ENCODE measurements at places on chromosomes 2 and 18.

GRCh38 chr2:225637259-225637658 is 237.7 kb downstream of the NYAP2 start:
- DNase-seq: no peak

DNA sequence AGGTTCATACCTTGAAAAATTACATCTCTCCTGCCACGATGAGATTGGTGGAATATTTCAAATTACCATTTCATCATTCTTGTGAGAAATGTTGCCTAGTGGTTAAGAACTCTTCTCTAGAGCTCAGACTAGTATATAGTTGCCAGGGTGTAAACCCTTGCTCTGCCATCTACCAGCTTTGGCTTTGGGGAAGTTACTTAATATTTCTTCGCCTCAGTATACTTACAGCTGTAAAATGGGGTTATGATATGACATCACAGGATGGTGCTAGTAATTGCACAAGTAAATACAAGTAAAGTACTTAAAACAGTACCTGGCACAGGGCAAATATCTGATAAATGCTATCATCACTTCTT is 1.5 kb downstream of the SPOPL start:
- DNase-seq: no peak

DNA sequence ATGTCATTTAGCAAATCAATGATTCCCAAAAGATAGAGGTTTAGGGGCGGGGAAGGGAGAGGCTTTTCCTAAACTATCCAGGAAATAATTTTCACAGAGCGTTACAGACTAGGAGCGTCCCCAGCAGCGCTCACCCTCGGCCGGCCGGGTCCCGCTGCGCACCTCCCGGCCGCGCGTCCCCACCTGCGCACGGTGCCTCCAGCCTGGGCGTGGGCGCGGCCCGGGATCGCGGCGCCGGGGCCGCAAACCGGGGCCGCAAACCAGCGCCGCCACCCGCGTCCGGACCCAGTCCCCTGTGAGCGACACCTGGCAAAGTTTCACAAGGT is 684 bp upstream of the ZCCHC2 start:
- DNase-seq: no peak

DNA sequence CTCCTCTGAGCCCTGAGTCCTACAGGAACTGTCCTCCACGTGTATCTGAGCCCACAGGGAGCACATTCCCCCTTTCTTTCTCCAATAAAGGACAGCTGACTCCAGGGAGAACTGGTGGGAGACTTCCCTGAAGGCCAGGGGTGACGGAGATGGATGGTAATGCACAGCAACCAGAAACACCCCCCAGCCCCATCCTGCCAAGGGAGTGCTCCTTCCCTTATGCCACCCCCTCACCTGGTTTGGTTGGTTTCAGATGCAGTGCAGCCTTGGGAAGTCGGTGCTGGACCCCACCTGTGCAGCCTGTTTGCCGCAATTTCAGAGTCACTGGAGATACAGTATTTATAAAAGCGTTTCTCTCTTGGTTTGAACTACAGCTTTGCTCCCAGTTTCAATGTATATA is 24.0 kb downstream of the GPR55 start:
- no peak for DNase-seq

DNA sequence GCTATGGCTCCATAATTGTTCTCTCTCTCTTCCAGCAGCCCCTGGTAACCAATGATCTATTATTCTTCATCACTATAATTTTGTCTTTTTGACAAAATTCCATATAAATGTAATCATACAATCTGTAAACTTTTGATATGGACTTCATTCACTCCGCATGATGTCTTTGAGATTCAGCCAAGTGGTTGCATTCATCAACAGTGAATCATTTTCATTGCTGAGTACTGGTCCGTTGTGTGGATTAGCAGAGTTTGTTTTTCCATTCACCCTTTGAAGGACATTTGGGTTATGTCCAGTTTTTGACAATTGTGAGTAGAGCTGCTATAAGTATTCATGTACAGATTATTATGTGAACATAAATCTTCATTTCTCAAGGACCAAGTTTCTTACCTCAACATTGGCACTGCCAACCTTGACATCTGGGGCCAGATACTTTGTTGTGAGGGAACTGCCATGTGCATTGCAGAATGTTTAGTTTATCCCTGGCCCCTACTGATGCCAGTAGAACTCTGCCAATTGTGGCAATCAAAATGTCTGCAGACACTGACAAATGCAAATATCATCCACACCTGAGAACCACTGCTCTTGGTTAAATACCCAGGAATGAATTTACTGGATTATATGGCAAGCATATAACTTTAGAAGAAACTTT is 48.4 kb upstream of the BCL2L11 start:
- DNase-seq: no peak

GRCh38 chr2:127183771-127184170 is 36.3 kb downstream of the CYP27C1 start:
- no peak for DNase-seq

- no peak for DNase-seq
These were observed 5.0 kb upstream of the ATP6V1B1 start for GRCh38 chr2:70930371-70931329.

- peak; percentile 64 for DNase-seq
These were observed 8.8 kb downstream of the RTP5 start for GRCh38 chr2:241877989-241878970.

- DNase-seq: no peak
These were observed 74.6 kb upstream of the FAM117B start for GRCh38 chr2:202560200-202560599.

DNA sequence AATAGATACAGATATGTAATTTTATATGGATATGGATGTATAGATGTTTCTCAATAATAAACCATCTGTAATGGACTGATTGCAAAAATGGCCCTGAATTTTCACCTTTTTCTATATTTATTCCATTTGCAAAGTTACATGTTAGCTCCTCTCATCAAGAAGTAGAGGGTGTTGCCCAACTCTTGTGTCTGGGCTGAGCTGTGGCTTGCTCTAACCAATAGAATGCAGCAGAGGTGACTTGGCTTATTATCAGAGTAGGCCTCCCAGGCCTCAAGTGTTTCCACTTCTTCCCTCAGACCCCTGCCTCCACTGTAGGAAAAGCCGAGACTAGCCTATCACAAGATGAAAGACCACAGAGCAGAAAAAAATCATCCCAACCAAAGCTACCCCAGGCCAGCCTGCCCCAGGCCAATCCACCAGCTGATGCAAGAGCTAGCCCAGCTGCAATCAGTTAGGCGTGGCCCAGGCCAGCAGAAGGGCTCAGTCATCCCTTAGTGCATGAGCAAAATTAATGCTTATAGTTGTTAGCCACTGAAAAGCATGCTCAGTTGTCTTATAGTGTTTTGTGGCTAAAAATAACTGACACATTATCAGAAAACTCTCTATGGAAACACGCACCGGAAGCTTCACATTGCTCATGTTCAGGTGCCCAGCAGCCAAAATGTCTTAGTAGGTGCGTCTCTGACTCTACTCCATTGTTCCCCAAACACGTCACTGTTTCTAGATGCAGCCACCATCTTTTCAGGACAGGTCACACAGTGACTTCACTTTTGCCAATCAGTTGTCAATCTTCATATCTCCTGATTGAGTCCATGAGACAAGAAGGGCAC is 464.0 kb downstream of the FBXO15 start:
- DNase-seq: no peak

DNA sequence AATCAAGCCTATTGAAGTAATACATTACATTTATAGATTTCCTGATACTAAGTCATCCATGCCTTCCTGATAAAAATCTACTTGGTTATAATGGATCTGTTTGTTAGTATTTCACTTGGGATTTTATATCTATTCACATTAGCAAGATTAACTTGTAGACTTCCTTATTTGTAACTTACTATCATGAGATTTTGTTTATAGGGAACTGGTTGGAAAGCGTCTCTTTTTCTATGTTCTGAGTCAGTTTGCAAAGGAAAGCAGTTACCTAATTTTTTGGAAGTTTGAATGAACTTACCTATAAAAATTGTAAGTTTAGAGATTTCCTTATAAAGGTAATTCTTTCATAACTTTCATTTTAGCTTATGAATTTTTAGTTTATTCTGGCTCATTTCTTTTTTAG is 141.4 kb downstream of the SMAD7 start:
- DNase-seq: no peak

- DNase-seq: no peak
These were observed 133.9 kb upstream of the ARL4C start for GRCh38 chr2:234630801-234631261.

GRCh38 chr2:88048541-88048940 is 7.0 kb downstream of the KRCC1 start:
- no peak for DNase-seq

GRCh38 chr2:174224665-174225288 is 23.6 kb downstream of the OLA1 start:
- no peak for DNase-seq

DNA sequence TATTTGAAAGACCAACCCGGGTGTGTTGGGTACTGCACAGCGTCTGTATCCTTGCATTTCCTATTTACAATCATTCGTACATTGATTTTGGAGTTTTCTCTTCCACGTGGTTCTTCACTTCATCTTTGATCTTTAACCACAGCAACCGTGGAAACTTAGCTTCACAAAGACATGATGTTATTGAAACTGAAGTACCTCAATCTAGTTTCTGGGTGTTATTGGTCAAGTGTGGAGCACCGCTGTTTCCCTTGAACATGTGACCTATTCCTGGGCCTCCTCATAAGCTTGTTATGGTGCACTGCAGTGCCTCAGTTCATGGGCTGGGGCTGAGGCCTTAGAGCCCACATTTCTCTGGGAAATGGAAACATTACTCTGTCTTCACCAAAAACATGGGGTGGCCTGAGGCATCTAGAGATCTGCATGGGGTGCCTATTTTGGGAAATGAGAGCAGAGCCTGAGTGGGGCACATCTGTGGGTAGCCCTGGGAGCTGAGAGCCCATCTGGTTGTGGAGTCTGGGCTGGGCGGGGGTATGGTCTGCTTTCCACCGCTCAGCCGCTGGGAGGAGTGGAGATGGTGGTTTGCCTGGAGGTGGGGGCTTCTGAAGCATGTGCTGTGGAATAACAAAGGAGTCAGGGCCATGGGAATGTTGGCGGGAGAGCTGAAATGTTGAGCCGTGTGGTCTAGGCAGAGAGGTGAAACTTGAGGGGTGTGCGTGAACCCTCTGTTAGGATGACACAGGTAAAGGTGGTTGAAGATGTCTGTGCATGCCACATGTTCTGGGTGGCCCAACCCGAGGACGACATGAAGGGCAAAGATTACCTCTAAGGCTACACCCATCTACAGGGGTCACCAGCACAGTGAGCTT is 37.4 kb downstream of the ZNF236 start:
- no peak for DNase-seq

GRCh38 chr2:218465987-218466633 is 47.2 kb downstream of the VIL1 start:
- no peak for DNase-seq

GRCh38 chr2:101762451-101763171 is 65.1 kb downstream of the MAP4K4 start:
- DNase-seq: no peak

GRCh38 chr2:240915526-240916341 is 9.6 kb downstream of the CROCC2 start:
- DNase-seq: no peak

GRCh38 chr2:96233436-96233835 is 24.8 kb upstream of the STARD7 start:
- DNase-seq: no peak

DNA sequence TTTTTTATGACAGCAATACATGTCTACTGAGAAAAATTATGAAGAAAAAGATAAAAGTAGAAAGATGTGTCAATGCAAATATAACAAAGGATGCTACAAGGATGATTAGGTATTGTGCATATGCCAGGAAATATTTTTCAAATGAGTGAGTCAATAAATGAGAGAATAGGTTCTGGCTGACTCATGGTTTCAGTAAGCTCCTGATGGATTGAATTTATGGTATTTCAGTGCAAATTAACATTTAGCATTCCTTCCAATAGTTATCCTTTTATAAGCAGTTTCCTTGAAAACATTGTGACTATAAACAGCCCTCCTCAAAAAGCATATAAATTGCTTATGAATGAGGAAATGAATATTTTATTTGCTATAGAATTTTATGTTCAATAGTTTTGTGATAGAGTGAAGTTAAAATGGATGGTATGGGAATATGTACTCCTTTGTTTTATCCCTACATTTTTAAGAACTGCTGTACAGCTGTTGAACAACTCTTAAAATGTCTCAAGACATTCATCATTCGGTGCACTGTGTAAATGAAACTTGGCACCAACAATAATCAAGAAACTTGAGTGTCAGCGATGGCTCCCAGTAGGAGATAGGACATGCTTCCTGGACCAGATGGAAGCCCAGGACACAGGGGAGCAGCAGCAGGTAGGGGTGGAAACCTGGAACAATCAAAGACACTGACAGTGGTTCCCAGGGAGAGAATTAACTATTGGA is 144.7 kb downstream of the PMAIP1 start:
- no peak for DNase-seq

DNA sequence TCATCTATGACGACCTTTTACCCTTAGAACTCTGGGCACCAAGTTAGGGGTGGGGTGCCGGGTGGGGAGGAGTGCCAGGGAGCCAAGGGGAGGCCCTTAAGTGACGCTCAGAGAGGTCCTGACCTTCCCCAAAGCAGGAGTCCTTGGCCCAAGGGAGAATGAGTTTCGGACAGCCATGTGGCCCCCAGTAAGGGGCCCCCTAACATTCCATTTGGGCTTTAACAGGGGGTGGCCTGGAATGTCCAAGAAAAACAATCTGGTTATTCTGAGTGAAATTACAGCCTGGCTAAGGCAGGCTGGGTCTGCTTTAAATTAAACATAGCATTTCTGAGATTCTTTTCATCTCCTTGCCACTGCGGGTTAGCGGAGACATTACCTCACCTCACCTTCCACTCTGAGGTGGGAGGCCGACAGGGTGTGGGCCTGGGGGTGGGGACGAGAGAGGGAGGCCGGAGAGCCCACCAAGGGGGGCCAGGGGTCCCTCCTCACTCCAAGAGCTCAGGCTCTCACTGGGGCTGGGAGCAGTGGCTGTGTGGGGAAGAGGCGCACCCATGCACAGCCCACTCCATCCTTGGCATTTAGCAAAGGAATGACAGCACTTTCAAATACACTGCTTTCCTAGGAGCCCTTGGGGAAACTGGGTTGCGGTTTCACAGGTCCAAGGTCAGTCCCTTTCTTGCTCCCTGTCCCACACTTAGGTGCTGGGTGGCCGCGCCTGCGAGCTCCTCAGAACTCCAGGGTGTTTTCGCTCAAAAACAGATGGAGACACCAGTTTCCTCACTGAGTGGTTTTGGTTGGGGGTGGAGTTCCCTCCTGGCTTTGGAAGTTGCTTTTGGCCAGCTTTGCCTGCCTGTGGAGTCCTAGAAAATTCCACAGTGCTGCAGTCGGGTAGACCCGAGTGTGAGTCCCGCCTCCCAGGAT is 107.4 kb downstream of the POLR1A start:
- no peak for DNase-seq

GRCh38 chr2:134466141-134466540 is 212.3 kb downstream of the MGAT5 start:
- DNase-seq: no peak

- DNase-seq: no peak
These were observed 44.3 kb downstream of the RDH14 start for GRCh38 chr2:18516112-18516511.

All from stimulated activated CD4-positive, alpha-beta T cell treated with anti-CD3 and anti-CD28 coated beads, Interleukin-1b, Interleukin-23, amount 100 ng/mL, for 1 hour (primary cell).